ENCODE measurements at places on chromosomes 16 and 17.

- DNase-seq: no peak
Measured at GRCh38 chr17:73748508-73748907, 104.3 kb upstream of the SDK2 start.

DNA sequence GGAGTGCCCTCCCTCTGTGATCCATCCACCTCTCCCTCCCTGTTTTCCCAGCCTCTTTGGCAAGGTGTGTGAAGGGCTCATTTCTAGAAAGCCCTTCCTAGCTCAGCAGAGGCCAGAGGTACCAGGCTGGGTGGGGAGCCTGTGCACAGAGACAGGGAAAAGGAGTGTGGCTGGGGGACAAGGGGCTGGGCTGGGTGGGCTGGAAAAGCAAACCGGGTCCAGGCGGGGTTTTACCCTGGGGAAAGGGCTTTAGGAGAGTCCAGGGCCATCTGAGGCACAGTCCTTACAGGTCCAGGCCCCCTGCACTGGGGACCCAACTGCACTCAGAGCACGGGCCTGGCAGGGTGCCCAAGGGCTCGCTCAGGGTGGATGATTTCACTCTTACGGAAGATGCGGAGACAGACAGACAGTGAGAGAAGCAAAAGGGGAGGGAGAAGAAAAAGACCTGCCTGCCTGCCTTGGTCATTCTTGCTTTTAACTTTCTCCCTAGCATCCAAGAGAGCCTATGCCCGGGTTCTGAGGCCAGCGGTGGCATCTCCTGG, 7.0 kb downstream of the CRHR1 start:
- no peak for DNase-seq

DNA sequence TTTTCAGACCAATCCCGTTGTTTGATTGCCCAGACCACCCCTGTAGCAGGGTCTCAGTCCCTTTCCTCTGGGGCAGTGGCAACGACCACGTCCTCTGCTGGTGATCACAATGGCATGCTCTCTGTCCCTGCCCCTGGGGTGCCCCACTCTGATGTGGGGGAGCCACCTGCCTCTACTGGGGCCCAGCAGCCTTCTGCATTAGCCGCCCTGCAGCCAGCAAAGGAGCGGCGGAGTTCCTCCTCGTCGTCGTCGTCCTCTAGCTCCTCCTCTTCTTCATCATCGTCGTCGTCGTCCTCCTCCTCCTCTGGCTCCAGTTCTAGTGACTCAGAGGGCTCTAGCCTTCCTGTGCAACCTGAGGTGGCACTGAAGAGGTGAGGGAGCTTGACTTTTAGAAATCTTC, 9.2 kb downstream of the ELOB start:
- DNase-seq: no peak

GRCh38 chr17:50909765-50910605, 43.8 kb upstream of the TOB1 start:
- no peak for DNase-seq

GRCh38 chr16:75089486-75090202, 26.9 kb downstream of the LDHD start:
- no peak for DNase-seq

- DNase-seq: no peak
Measured at GRCh38 chr17:74883241-74883745, 10.1 kb downstream of the FADS6 start.

DNA sequence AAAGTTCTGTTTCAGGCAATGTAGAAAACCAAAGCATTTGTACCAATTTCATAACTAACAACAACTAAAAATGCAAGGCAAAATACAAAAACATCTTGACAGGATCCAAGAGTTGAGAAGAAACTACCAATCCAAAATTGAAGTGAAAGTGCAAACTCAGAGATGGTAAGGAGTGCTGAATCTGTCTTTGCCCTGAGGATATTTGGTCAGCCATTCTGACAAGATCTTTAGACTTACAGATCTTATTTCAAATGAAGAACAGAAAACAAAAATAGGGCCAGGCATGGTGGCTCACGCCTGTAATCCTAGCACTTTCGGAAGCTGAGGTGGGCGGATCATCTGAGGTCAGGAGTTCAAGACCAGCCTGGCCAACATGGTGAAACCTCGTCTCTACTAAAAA, 412.8 kb downstream of the ZFHX3 start:
- DNase-seq: no peak

DNA sequence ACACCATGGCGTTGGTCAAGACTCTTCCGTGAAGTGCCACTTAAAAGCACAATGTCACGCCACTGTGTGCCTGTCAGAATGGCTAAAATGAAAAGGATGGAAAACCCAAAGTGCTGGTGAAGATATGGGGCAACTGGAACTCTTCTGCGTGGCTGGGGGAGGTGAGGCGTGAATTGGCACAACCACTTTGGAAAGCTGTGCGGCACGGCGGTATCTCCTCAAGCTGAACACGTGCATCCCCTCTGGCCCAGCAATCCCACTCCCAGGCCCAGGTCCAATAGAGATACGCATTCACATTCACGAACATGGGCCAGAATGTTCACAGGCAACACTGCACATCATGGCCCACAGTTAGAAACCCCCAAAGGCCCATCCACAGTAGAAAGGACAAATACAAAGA, 8.9 kb downstream of the DUSP3 start:
- no peak for DNase-seq

- DNase-seq: peak; percentile 70
Measured at GRCh38 chr17:65662196-65662595, 100.7 kb upstream of the AXIN2 start.

DNA sequence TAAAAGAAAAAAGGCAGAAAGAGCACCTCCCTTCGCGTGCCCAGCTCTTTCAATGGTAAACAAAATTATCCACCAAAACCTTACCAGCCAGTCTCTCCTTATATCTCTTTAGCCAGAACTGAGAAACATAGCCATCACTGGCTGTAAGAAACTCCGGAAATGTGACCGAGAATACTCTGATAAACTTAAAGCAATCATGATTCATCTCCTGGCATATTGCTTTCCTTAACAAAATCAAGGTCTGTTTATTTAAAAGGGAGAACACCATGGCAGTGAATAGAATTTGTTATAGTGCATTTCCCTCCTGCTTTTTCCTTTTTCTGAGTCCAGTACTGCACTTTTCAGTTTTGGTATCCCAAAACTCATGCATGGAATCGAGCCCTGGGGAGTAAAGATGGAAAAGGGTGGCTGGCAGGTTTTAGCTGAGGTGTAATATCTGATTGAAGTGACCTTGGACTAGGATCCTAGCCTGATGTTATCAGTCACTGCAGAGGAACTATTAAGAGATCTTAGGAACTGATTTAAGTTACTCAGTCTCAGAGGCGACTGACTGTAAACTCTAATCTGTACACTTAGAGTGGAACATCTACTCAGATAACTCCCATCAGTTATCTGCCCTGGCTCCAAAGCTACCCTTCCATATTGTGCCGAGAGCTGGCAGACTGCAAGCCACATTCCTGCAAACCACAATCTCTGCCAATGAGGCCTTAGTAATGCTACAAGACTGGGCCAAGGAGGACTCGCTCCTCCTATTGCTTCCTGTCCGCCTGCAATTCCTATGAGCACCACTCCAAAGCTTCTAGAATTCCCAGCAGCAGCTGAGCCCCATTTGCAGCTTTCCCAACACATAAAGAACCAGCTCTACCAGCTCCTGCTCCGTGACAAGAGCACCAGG, 7.4 kb upstream of the COX10 start:
- peak; percentile 80 for DNase-seq

DNA sequence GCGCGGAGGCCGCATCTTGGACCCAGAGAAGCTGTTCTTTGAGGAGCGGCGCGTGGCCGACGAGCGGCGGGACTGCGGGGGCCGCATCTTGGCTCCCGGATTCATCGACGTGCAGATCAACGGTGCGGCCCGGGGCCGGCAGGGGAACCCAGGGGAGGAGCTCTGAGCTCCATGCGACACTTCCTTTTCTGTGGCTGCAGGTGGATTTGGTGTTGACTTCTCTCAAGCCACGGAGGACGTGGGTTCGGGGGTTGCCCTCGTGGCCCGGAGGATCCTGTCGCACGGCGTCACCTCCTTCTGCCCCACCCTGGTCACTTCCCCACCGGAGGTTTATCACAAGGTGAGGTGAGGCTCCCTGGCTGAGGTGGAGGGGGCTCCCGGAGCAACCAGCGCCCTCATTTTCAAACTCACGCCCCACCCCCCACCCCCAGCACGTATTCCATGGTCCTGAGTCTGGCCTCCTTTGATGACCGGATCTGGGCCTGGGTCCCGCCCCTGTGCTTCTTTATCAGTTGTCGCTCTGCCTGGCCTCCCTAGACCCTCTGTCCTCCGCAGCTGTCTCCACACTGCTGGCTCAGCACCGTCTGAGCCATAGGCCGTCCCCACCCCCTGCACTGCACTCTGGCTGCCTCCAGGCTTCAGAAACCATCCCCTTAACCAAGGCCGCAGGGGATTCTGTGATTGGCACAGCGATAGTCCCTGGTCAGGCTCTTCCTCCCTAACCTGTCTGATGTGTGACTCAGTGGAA, 787 bp downstream of the AMDHD2 start:
- no peak for DNase-seq

- DNase-seq: no peak
Measured at GRCh38 chr16:35575432-35575821, 2116.0 kb downstream of the TP53TG3F start.

- DNase-seq: peak; percentile 56
Measured at GRCh38 chr16:21263640-21264570, 14.2 kb downstream of the CRYM start.

GRCh38 chr16:24170407-24170806, 85.7 kb upstream of the CACNG3 start:
- no peak for DNase-seq

GRCh38 chr17:57957120-57957850, 2.1 kb upstream of the CUEDC1 start:
- DNase-seq: no peak

- no peak for DNase-seq
Measured at GRCh38 chr17:31314782-31315100, 887 bp upstream of the EVI2B start.

DNA sequence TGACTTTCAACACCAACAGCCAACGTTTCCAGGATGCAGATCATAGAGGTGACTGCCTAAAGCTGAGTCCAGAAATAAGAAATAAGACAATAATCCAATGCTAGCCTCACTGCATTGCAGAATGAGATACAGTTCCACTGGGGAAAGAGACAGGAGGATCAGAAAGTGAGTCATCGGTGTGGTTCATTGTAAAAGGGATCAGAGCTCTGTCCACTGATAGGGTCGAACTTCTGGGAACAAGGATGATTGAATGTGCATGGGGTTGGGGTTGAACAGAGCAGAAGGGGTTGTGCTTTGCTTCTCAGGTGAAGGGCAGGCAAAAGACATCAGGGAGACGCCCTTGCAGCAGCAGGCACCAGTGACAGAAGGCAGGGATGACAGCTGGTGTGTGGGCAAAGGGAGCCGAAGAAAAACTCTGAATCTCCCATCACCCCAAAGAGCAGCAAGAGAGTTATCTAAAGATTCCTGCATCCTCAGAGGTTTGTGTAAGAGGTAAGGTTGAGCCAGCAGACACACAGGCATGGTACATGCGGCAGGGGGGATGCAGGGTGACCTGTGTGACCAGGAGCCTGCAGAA, 16.4 kb downstream of the CLEC10A start:
- DNase-seq: no peak

- DNase-seq: no peak
Measured at GRCh38 chr17:47902039-47902744, 6.2 kb downstream of the SP2 start.

DNA sequence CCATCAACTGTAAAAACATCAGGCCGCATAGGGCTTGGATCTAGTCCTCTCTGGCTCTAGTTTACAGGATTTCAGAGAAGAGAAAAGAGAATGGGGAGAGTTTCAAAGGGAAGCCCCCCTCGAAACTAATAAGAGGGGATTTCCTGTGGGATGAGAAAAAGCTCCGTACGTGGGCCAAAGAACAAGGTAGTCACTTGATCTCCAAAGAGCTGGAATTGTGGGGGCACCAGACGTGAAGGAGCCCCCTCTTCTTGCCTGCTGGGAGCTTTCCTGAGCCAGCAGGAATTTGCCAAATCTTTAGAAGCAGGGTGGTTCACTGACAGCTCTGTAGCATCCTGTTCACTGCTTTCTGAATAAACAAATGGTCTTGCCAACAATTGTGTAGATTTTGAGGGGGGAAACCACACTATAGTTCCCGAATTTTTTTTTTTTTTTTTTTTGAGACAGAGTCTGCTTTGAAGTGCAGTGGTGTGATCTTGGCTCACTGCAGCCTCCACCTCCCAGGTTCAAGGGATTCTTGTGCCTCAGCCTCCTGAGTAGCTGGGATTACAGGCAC, 7.0 kb upstream of the TMIGD1 start:
- no peak for DNase-seq

GRCh38 chr16:84689111-84689510, 10.7 kb upstream of the USP10 start:
- peak; percentile 92 for DNase-seq

- DNase-seq: no peak
Measured at GRCh38 chr17:45645330-45645729, 138.8 kb upstream of the CRHR1 start.

DNA sequence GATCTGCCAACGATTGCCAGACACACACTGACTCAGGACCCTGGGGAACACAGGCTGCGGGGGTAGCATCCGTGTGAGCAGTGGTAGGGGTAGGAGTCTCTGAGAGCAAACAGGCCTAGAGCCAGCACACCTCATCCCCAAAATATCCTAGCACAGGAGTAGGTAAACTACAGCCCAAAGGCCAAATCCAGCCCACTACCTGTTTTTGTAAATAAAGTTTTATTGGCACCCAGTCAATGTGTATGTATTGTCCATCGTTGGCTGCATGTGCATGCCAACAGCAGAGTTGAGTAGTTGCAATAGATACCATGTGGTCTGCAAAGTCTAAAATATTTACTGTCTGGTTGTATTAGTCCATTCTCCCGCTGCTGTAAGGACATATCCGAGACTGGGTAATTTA, 55.5 kb upstream of the GPRC5B start:
- no peak for DNase-seq

GRCh38 chr17:44076716-44077594, 6.4 kb downstream of the G6PC3 start:
- DNase-seq: no peak

DNA sequence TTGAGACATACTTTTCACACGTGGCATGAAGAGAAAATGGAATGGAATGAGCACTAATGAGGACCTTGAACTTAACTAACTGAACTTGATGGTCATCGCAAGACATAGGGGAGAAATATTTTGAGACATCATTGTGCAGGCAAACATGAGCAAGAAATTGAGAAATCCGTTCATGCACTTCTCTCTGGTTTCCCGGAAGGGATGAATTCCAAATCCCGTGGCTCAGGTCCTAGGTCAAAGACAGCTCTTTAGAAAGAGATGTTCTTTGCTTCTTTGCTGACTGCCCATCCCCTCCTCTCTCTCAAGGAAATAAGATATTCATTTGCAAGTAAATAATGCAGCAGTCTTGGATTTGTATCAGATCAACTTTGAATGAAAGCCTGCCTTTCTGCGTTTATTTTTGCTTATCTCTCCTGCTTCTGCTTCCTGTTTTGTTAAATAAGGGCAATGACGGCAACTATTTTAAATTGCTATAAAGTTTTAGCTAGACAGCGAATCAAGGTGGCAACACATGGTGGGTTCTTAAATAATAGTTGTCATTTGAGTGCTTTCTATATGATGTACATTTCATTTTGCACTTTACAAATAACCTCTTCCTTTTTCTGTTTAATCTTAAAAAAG, 657.8 kb downstream of the MAF start:
- no peak for DNase-seq

- peak; percentile 62 for DNase-seq
Measured at GRCh38 chr17:2042390-2042847, 597 bp downstream of the OVCA2 start.

GRCh38 chr17:59425085-59425931, 93.9 kb downstream of the YPEL2 start:
- DNase-seq: peak; percentile 88
